ENCODE measurements at places on chromosomes 3 and 15.

- no peak for DNase-seq
Observed at GRCh38 chr3:41320953-41321641, 121.8 kb downstream of the CTNNB1 start.

DNA sequence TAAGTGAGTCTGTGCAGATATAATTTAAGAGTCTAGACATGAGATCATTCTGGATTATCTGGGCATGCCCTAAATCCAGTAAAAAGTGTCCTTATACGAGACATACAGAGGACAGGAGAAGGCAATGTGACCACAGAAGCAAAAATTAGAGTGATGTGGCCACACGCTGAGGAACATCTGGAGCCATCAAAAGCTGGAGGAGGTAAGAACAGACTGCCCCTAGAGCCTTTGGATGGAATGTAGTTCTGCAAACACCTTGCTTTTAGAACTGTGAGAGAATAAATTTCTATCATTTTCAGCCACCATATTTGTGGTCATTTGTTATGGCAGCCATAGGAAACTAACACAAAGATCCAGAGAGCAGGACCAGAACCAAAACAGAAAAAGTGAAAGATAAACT lies 41.0 kb downstream of the CD200 start:
- no peak for DNase-seq

GRCh38 chr3:127732303-127732702 lies 59.6 kb downstream of the ABTB1 start:
- DNase-seq: no peak

DNA sequence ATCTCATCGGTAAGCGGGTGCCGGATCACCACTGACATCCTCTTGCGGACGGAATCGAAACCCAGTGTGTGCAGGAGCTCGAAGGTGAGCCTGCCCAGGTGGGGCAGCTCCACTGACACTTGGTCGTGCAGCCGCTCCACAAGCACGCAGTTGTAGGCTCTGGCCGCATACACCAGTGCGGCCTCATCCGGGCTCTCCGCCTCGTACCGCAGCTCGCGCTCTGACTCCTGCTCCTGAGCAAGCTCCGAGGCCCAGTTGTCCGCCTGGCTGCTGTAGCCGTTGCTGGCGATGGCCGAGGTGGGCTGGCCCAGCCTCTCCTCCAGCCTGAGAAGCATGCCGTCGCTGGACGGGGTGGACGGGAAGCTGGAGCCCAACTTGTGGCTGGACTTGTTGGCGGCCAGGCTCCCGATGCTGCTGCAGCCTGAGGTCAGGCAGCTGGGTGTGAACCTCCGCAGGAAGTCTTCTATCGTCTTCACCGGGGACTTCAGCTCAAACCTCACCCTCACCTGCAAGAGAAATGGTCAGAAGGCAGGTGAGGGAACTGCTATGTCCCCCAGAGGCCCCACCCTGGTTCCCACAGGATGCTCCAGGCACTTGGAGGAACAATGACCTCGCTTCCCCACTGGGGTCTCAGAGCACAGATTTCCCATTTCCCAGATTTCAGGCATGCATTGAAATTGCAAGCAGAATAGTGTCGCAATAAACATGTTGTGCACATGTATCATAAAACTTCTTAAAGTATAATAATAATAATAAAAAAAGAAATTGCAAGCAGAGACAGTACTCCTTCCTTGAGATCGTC lies 149.2 kb downstream of the ATP10A start:
- no peak for DNase-seq

- no peak for DNase-seq
Observed at GRCh38 chr3:15102836-15103235, 3.9 kb upstream of the RBSN start.

DNA sequence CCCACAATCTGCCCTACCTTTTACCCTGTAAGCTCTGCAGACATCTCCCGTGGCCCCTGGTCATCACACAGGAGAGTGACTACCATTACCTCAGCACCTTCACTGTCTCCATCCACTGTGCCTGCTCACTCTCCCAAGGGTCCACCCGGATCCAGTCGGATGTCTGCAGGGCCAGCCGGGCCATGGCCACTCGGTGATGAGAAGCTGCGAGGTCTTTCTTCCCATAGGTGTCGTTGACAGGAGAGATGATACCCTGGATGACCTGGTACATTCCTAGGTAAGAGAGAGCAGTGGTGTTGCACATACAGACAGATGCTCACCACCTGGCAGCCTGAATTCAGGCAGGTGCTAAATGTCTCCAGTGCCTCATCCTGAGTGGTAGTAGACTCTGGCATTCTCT lies 39.2 kb upstream of the RBP1 start:
- DNase-seq: no peak

- DNase-seq: no peak
Observed at GRCh38 chr3:3636815-3637214, 162.4 kb upstream of the LRRN1 start.

DNA sequence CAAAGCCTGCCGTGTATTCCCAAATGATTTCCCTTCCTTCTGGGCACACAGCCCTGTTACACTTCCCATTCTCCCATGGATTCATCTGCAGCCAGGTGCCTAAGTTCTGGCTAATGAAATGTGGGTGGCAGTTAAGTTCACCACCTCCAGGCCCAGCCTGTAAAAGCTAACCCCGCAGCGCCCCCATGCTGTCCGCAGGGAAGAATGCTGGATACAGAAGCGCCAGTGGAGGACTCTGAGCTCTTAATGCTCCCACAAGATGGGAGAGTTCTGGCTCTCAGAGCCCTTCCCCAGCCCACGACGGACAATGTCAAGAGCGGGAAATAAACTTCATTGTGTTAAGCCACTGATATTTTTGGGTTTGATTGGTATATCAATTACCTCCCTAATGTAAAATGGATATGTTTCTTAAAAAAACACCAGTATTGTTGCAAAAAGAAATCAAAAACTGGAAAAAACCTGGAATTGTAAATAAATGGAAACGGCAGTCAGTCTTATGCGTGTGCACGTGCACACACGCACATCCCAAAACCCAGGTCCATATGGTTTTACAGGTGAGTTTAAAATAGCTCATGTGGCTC lies 37.7 kb upstream of the FGD5 start:
- DNase-seq: no peak

GRCh38 chr15:62931650-62932049 lies 110.9 kb upstream of the TPM1 start:
- DNase-seq: no peak

GRCh38 chr3:9942934-9943690 lies 9.1 kb downstream of the PRRT3 start:
- no peak for DNase-seq

GRCh38 chr3:167811031-167811430 lies 75.5 kb downstream of the SERPINI1 start:
- DNase-seq: no peak

GRCh38 chr3:109784852-109785631 lies 447.7 kb upstream of the DPPA4 start:
- DNase-seq: no peak

- DNase-seq: no peak
Observed at GRCh38 chr3:25863416-25863959, 73.6 kb downstream of the OXSM start.

DNA sequence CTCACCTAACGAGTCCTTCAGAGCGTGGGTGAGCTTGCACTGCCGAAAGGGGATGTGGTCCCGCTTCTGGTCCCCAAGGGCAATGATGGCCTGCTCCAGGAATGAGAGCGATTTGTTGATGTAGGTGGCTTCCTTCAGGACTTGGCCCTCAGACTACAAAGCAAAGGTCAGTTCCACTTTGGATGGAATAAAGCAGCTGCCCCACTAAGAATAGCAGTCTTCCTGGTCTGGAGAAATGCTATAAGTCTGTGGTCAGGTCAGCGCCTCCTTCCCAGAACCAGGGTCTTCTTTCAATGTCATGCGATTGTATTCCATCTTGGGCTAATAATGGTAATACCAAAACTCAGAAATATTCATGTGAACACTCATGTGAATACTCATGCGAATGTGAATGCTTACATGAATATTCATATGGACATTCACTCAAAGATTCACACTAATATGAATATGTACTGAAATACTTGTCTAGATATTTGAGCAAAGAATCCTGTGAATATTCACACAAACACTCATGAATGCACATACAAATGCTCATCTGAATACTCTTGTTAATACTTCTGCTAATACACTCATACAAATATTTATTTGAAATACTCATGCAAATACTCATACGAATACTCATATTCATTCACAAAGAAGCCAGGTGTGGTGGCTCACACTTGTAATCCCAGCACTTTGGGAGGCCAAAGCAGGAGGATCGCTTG lies 16.7 kb downstream of the KIF9 start:
- DNase-seq: no peak

DNA sequence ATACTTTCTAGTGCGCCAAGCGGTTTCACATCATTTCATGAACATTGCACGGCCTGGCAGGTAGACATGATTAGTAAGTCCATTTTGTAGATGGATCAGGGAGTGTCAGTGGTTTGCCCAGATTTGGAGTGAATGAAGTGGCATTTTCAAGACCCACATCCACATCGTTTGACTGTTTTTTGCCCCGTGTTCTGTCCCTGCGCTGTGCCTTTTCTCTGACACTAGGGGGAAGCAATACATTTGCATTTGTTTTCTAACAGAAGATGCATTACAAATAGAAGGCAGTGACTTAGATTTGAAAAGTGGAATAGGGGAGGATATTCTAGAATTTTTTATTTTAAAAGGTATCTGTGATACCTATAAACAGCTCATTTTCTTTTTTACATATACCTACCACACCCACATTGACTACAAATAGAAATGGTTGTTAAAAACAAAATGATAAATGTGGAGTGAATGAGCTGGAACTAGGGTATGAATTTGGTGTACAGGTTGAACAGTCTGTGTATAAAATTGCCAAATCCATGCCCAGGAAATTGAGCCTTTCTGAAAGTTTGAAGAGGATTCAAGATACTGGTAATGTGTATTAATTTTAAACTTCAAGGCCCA lies 98.0 kb downstream of the USP13 start:
- DNase-seq: no peak

- DNase-seq: no peak
Observed at GRCh38 chr15:72515591-72516389, 41.7 kb downstream of the ARIH1 start.
